ENCODE measurements at places on chromosomes 1 and 21.

DNA sequence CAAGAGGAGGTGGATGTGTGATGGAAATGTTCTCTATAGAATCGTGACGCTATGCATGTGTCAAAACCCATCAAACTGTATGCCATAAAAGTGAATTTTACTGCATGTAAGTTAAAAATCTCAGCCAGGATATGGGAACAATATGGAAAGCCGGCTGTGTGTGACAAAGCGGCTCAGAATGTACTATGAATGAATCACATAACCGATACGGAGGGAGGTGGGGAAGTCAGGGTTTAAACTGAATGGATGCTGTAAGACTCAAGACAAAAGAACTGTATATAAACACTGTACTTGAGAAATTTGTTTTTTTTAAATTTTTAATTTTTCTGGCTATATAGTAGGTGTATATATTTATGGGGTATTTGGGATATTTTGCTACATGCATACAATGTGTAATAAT lies 111.6 kb upstream of the PDE4B start:
- no peak for DNase-seq

DNA sequence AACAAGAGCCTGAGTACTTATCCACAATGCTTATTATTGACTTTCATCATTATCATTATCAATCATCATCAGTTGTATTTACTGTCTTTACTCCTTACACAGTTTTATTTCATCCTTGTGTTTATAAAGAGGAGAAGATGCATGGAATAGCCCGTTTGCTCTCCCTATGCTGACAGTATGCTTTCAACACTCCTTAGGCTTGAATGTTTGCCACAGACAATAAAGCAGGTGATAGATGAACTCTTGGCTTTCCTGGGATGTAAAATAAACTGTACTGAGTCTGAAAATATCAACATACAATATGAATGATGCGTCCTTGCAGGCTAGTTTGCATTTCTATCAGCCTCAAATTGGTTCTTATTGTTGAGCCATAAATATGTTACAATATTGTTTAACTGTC lies 891.8 kb upstream of the NCAM2 start:
- no peak for DNase-seq

GRCh38 chr1:36034692-36035091 lies 49.2 kb upstream of the TEKT2 start:
- DNase-seq = no peak

DNA sequence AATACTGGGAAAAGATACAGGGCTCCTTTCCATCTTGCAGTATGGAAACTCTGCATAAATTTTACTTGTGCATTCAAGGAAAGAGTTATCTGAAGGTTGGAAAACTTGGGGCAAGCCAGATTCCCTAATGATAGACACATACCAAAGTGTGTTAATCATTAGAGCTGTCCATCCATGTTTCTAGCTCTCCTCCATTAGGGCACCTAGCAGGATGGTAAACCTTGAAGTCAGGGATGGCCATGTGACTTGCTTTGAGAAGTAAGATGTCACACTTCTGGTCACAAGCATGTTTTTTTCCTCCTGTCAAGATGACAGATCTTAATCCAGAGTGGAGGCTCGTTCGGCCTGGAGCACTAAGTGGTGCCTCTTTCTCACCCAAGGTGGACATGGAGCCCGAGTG lies 241.9 kb upstream of the RUNX1 start:
- no peak for DNase-seq

DNA sequence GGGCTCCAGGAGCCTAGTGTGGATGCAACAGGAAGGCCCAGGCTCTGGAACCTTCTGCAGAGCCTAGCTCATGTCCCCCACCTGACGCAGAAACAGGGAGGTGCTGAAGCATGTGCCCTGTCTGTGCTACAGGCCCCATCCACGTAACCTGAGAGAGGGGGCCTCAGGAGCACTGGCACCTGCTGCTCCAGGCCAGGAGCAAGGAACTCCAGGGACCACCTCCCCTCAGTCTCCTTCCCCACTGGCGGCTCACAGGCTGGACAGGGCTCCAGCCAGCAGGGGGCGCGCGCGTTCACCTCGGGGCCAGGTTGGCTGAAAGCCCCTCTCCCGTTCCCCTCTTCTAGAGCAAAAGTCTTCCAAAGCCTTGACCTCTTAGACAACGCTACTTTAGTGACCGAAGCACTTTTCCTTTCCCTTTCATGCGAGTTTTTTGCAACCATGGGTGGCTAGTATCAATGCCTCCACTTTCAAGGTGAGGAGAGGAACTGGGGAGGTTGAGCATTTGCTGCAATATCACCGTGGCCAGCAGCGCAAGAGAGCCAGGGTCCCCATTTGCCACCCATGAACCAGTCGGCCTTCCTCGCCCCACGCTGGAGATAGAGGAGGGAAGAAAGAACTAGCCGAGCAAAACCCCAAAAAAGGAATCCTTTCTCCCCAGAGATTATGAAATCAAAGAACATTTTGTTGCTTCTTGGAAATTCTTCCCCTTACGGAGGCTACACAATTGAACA lies 52.4 kb upstream of the GPR157 start:
- DNase-seq = peak; percentile 68

DNA sequence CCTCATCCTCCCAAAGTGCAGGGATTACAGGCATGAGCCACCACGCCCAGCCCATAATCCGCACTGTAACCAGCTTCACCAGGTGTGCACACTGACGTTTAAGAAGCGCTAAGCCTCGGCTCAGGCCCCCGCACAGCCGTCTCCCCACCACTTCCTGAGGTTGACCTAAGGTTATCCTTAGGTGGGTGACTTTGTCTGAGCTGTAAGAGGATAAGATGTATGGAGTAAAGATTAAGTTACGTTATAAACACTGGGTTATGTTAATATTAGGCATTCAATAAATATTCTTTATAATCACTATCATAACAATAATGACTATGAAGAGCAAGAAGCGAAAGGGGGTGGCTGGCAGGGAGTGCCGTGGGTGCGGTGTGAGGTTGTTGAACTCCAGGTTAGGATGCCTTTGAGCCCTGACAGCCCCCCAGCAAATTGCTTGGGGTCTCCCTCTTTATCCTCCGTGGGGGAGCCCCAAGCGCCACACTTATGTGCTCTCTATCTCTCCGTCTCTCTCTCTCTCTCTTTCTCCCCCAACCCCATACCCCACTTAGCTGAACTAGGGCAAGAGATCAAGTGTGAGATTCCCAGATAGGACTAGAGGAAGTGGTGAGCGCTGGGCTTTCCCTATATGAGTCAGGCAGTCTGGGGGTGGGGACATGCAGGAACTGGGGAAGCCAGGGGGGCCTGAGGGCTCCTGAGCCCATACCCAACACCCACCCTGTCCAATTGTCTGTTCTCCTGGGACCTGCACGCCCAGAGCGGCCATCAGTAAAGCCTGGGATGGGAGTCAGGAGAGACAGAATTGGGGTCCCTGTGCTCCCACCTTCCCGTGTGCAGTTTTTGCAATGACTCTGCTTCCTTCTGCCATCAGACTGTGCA lies 7.6 kb downstream of the EFHD2 start:
- DNase-seq = peak; percentile 52

DNA sequence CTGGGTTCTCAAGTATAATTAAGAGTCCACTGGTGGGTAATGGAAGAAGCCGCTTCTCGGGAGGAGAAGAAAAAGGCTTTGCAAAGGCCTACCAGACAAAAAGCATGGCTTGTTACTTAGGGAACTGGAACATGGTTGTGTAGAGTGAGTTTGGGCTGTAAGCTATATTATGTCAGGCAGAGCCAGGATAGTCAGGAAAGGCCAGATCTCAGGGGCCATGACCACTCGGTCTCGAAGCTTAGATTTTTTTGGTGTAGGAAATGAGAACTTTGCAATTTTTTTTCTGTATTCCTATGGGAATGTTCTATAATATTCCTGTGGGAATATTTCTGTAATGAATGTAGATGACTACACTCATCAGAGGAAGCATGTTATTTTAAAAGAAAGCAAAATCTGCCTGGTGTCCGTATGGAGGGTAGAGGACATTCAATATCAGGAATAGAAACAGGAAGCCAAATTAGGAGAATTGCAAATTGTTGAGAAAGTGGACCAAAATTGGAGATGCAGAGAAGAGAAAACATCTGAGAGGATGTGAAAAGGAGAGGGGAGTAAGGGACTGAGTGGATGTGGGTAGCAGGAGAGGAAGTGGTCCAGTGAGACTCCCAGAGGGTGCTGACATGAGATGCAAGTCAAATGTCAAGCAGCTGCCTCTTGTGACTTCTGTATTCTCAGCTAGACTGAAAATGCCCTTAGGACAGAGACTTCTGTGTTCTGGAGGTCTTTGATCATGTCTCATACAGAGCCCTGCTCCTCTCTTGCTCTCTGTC lies 45.2 kb upstream of the HAO2 start:
- DNase-seq = no peak
